ENCODE measurements at places on chromosomes 16 and 17. TPM values are rescaled to one million over a fixed set of nuclear protein-coding genes. Genes with fewer than 3 reads are reported as not detected.
A peak's percentile ranks its signal among the peaks of the same experiment; 100 is the strongest.

The AMZ2 gene
- 85.1 TPM for total RNA-seq

The PYDC1 gene
- not detected for total RNA-seq

The CES4A gene
- 19.6 TPM for total RNA-seq

The SCN4A gene
- total RNA-seq: 0.60 TPM

GRCh38 chr17:83079766-83080578, 563 bp downstream of the METRNL start:
- no peak for DNase-seq

- no peak for DNase-seq
These were observed at the start of gene APOBR for GRCh38 chr16:28494121-28494851. Gene APOBR (plus strand): TSS chr16:28494643. CDS start chr16:28494682, 39 bp downstream.

DNA sequence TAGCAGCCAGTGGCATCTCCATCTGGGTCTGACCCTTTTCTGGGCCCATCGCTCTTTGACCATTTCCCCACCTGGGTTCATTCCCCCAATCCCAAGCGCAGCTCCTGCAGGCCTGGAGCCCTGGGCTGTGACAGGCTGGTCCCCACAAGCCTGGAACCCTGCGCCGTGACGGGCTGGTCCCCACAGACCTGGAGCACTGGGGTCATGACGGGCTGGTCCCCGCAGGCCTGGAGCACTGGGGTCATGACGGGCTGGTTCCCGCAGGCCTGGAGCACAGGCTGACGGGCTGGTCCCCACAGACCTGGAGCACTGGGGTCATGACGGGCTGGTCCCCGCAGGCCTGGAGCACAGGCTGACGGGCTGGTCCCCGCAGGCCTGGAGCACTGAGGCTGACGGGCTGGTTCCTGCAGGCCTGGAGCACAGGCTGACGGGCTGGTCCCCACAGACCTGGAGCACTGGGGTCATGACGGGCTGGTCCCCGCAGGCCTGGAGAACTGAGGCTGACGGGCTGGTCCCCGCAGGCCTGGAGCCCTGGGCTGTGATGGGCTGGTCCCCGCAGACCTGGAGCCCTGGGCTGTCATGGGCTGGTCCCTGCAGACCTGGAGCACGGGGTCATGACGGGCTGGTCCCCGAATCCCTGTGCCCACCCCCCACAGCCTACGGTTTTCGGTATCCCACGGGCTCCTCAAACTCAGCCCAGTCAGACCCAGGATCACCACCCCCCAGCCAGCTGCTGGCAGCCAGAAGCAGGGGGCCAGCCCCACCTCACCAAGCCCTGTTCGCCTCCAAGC, 16.6 kb downstream of the TMC6 start:
- DNase-seq: no peak

- no peak for DNase-seq
These were observed 214.3 kb upstream of the CDH5 start for GRCh38 chr16:66152181-66152580.

- DNase-seq: no peak
These were observed 70.1 kb downstream of the GP2 start for GRCh38 chr16:20257234-20257633.

DNA sequence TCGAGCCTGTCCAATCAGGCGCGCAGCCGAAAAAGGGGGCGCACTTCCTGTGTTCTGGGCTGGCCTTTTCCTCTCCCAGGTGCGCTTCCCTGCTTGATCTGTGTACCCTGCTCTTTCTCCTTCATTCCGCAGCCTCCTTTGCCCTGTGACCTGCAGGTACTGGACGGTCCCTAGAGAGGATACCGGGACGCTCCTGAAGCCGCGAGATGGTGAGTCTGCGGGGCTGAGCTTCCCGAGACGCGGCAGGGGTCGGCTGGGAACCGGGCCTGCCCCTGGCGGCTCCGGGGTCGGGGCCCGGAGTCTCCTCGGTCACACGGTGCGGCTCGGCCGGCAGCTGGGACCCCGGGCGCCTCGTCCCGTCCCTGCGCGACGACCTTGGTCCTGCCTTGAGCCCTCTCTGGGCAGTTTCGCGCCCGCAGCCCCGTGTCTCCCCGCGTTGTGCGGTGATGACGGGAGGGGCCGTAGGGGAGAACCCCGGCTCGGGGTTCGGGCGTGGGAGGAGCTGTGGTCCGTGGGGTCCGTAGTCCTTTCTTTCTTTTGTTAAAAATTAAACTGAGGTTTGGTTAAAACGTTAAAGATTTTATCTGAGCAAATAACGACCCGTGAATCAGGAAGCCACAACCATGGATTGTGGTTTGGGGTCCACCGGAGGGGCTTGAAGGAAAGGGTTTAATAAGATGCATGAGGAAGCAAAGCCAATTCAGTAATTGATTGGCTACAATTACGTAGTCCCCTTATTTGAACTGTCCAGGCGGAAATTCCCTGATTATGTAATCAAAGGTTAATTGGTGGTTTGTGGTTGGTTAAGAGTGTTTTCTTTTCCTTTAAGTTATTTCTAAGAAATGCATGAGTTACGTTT, 172.8 kb upstream of the ZNF267 start:
- peak; percentile 86 for DNase-seq

DNA sequence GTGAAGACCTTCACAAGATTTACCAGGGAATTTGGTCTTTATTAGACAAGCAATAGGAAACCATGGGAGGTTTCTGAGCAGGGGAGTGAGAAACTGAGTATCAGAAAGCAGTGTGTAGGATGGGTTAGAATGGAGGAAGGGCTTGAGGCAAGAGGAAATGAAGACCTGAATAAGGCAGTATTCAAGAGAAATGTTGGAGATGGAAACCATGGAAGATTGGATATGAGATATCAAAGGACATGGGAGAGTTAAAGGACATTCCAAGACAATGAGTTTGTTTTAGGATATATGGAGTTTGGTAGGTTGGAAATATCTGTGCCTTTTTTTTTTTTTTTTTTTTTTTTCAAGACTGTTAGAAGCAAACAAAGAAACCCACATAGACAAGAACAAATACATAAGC, 21.3 kb upstream of the FAM20A start:
- no peak for DNase-seq

Measured in mesothelial cell of epicardium (in vitro differentiated cells).